ENCODE measurements at places on chromosomes 6 and 20.

DNA sequence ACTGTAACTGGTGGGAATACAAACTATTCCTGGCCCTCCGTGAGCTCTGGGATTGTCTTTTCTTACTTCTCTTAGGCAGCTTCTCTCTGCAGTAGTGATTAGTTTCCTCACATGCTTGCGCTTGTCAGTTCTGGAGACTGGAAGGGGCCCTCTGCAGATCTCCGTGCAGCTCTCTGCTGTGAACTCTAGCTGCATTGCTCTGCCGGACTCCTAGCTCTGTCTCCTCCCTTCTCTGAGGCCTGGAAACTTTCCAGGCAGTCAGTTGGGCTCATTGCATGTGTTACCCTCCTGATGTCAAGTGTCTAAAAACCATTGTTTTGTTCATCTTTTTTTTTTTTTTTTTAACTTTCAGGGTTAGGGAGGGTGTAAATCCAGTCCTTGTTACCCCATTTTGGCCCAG lies 102.3 kb downstream of the CTNNBL1 start:
- no peak for DNase-seq

- DNase-seq: no peak
Measured at GRCh38 chr6:90898763-90899162, 311.9 kb upstream of the MAP3K7 start.

DNA sequence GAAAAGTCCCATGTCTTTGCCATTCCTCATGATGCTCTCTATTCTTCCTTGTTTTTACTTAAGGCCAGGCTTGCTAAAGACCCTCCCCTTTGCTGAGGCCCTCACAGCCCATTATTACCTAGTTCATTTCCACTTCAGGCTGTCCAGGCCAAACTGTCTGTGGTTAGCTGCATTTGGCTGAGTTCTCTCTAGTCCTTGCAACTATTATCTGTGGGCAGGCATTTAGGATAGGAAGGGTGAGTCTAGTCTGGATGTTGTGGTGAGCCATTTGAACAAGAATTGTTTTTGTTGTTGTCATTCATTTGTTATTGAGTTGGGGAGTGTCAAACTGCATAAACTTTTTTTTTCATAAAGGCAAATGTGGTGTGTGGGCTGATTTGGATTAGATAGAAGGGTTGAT lies 182.4 kb downstream of the CD109 start:
- DNase-seq: no peak

DNA sequence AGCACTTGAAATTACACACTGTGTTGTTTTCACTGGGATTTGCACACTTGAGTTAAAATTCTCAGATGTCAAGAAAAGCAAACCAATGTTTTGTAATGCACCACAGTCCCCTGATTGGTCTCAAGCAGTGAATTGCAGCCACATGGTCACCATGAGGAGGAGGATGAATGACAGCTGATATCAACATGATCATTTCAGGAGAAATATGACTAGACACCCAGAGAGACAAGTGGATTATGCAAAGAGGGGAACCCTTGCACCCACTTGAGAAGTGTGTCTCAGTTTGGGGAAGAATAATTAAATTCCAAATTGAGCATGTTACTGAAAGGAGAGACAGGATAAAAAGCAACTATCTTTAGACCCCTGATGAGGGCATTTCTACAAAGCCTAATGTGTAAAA lies 69.3 kb downstream of the UST start:
- no peak for DNase-seq

- DNase-seq: no peak
Measured at GRCh38 chr6:93849857-93850256, 430.5 kb upstream of the EPHA7 start.

GRCh38 chr20:16951876-16952275 lies 203.7 kb downstream of the OTOR start:
- DNase-seq: no peak

DNA sequence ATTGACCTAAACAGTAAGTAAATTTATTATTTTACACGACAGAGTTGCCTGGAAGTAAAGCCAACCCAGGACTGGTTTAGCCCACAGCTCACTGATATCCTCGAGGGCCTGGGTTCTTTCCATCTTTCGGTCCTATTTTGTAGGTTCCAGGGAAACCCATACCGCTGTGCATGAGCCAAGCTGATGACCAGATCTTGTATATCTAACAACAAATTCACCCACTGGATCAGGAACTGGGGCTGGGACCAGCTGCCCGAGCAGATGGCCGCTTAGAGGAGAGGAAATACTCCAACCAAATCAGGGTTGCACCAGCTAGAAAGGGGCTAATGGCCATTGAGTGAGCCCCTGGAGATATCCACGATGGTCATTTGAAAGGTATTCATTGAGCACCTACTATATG lies 139.2 kb downstream of the BACH2 start:
- DNase-seq: no peak

DNA sequence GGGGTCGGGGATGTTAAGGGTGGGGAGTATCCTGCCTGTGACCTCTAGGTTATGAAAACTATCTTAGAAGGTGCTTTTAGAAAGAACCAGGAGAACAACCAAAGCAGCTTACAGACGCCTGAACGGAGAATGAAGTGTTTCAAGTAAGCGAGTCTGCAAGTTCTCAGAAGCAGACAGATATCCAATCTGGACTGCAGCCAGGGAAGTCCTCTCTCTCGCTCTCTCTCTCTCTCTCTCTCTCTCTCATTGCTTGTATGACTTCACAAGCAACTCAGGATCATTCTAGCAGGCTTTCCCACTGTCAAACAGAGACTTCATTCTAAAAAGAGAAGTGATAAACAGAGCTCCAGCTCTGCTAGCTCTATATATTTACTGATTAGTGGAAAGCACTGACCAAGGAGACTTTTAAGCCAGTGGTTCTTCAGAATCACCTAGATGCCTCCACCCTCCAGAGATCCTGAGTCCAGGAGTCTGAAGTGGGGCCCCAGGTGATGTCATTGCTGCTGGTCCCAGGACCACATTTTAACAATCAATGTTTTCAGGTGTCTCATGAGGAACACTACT lies 6.0 kb downstream of the TCF21 start:
- DNase-seq: no peak

DNA sequence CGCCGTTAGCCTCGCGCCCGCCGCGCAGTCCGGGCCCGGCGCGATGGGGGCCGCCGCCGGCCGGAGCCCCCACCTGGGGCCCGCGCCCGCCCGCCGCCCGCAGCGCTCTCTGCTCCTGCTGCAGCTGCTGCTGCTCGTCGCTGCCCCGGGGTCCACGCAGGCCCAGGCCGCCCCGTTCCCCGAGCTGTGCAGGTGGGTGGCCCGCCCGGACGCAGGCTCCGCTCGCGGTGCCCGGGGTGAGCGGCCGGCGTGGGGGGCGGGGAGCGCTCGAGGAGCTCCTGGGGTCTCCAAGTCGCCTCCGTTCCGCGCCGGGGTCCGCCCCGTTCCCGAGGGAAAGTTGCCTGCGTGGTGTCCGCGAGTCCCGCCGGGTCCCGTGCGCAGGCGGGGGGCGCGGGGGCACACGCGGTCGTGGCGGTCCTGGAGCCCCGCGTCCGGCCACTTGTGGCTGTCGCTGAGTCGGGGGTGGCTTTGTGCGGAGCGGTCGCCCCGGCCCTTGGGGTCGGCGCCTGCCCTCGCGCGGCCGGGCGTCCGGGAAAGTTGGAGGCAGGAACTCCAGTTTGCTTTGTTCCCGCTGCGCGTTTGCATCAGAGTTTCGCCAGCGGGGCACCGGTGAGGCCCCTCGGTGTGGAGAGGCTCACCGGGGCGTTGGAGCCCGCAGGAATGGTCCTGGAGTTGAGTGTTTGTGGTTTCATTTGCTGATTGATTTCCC lies 476 bp downstream of the IGF2R start:
- peak; percentile 26 for DNase-seq

DNA sequence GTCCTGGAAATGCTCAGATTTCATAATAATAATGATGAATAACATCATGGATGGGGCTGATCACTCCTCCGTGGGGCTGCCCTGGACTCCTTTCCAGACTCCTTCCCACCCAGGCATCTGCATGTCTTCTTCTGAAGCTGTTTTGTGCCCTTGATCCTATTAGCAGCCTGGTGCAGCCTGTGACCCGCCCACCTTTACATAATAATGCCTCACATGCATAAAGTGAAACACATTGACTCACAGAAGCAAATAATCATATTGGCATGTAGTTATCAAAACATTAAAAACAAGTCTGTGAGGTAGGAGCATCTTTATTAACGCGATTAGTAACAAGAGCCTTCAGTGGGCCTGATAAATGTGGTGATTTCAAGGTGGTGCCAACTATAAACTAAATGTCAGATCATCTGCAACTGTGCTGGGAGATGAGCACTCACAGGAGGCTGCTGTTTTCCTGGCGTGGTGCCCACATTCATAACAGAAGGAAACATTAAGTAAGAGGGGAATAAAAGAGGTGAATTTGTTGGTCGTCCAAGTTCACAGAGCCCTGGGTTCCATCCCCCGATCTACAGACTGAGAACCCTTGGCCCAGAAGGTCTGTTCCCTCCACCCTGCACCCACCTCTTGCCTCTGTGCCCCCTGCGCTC lies 344.7 kb downstream of the CDH4 start:
- no peak for DNase-seq

DNA sequence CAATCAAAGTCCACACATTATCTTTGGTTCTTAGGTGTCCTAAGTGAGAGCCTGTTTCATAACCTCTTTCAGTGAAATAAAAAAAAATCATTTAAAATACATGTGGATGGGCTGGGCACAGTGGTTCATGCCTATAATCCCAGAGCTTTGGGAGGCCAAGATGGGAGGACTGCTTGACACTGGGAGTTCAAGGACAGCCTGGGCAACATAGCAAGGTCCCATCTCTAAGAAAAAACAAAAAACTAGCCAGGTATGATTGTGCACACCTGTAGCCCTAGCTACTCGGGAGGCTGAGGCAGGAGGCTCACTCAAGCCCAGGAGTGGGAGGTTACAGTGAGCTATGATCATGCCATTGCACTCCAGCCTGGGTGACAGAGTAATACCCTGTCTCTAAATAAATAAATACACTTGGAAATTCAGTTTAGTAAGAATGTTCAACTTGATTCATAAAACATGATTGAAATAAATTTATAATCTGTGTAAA lies 3.6 kb downstream of the MPC1 start:
- DNase-seq: no peak

DNA sequence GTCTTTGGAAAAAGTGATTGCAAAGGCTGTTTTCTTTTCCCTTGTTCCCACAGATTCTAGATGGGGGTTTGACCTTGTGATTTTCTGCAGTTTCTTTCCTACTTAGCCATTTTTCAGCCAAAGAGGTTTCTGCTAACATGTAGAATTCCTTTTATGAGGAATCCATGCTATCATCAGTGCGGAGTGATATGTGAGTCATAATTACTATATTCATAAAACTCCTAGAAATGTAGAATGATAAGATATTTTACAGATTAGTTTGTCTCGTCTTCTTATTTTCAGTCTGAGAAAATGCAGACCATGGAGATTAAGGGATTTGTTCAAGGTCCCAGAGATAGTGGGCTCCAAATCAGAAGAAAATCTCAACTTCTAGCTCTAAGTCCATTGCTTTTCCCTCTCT lies 98.6 kb downstream of the KCNQ5 start:
- no peak for DNase-seq

GRCh38 chr20:56788041-56788670 lies 159.1 kb downstream of the TFAP2C start:
- no peak for DNase-seq

DNA sequence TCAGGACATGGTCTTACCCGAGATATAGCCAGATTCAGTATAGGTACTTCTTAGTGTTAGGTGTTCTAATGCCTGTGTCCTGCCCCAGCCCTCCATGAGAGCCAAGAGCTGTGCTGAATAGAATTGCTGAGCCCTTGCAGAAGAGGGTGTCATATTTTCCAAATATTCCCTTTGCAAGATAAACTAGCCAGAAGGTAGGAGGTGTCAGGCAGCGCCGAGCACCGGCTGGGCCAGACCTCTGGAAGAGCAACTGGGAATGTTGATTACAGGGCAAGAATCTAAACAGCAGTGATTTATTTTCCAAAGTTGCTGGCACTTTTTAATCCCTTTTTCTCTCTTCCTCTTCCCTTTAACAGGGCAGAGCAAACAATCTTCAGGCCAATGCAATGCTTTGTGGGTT lies 37.1 kb upstream of the EZR start:
- no peak for DNase-seq

- DNase-seq: no peak
Measured at GRCh38 chr6:40551966-40552505, 35.1 kb downstream of the LRFN2 start.

GRCh38 chr6:150027806-150028565 lies 2.7 kb upstream of the RAET1L start:
- no peak for DNase-seq

DNA sequence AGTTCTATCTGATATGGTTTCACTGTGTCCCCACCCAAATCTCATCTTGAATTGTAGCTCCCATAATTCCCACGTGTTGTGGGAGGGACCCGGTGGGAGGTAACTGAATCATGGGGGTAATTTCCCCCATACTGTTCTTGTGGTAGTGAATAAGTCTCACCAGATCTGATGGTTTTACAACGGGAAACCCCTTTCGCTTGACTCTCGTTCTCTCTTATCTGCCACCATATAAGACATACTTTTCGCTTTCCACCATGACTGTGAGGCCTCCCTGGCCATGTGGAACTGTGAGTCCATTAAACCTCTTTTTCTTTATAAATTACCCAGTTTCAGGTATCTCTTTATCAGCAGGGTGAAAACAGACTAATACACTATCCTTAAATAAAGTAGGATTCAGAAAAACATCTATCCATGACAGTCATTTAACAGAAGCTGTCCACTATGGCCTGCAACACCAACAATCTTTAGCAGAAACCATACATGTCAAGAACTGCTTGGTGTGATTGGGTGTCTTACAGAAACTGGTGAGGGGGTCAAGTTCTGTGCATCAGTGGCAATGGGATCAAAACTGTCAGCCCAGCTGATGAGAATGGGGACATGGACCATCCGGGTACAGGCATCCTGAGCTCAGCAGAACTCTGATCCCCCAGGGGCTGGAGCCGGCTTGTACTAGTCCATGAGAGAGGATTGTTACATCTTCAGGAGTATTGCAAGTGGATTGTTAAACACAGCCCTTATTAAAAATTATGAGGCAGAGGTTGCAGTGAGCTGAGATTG lies 59.2 kb downstream of the SCML4 start:
- DNase-seq: no peak

DNA sequence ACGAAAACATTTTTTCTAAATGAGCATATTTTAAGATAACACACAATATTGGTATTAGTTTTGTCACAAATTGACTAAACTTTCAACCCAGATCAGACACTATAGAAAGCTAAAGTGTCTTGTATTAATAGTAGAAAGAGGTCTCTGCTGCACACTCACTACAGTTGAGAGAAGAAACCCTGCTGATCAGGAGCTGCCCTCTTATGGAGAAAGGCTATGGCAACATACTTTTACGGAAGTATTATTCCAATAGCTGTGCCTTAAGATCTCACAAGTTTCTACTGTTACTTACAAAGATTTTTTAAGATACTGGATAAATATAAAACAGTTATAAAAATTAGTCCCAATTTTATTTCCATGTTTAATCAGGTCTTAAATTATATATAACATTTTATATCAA lies 155.7 kb downstream of the RIMS1 start:
- no peak for DNase-seq

DNA sequence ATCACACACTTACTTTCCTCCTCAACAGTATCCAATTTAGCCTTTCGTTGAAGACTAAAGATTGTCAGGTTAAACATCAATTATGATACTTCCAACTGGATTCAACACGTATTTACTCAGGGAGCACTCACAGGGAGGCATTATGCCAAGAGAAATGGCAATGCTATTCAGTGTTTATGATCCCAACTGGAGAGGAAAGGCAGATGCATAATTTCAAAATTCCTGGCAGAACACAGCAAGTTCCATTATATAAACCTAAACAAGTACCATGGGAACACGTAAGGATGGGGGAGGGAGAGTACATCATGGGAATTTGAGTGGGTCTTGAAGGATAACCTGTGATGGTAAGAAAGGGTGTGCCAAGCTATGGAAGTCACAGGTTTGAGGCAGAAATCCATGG lies 112.7 kb downstream of the ISM1 start:
- no peak for DNase-seq

- DNase-seq: peak; percentile 57
Measured at GRCh38 chr6:34143884-34144580, 1.9 kb downstream of the GRM4 start.

All from activated naive CD4-positive, alpha-beta T cell treated with Interleukin-2 at 50 U/mL for 16 hours (primary cell).